ENCODE measurements at places on chromosomes 16 and 17. TPM values are rescaled to one million over a fixed set of nuclear protein-coding genes. Genes with fewer than 3 reads are reported as not detected.
A peak's percentile ranks its signal among the peaks of the same experiment; 100 is the strongest.

GRCh38 chr17:1643999-1644492 is 1.5 kb downstream of the SCARF1 start:
- no peak for DNase-seq

- DNase-seq: no peak
These were observed 1.4 kb upstream of the CD2BP2 start for GRCh38 chr16:30356401-30357084.

- no peak for DNase-seq
These were observed 24.4 kb downstream of the TBX21 start for GRCh38 chr17:47757386-47757785.

- no peak for DNase-seq
These were observed 24.9 kb downstream of the RARA start for GRCh38 chr17:40333781-40334448.

- DNase-seq: no peak
These were observed 13.9 kb downstream of the BRD7 start for GRCh38 chr16:50354629-50355456.

GRCh38 chr17:4232168-4232813 is 31.5 kb downstream of the ANKFY1 start:
- peak; percentile 11 for DNase-seq

DNA sequence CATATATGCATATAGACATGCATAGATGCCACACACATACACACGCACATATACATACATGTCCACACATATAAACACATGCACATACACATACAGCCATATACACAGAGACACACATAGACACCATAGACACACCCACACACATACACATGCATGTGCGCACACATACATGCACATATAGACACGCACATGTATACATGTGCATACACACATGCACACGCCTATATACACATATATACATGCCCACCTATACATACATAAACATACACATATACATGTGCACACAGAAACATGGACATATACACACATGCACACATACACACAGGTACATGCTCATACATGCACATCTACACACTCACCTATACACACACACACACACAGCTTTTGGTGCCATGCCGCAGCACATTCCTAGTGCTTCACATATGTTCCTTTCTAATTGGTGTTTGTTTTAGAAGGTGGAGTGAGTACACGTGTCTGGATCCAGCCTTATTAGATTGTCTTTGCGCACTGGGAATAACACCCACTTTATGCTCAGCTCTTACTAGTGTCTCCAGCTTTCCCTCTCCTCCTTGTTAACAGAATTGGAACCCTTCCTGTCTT is 198.0 kb downstream of the RPTOR start:
- no peak for DNase-seq

- no peak for DNase-seq
These were observed 47.1 kb downstream of the SPACA3 start for GRCh38 chr17:33038740-33039139.

DNA sequence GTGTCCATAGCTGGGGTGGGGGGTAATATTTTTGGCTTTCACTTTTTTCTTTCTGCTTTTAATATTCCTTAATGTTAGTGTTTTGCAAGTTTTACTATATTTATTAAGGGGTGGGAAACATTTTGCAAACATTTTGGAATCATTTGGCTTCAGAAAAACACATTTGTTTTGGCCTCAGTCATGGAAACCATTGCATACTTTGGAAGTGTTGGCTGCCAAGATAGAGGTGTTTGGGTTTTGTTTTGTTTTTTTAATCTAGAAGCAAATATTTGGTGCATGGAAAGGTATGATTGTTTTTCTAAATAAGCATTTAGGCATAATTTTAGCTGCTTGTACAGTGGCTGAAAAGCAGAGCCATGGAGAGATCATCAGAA is 243.3 kb downstream of the KATNIP start:
- no peak for DNase-seq

- no peak for DNase-seq
These were observed 2.3 kb downstream of the CCL17 start for GRCh38 chr16:57406881-57407280.

SPHK1 gene
- polyA plus RNA-seq: 21.4 TPM

FAM171A2 gene
- 2.3 TPM for polyA plus RNA-seq

TEKT5 gene
- polyA plus RNA-seq: not detected

CX3CL1 gene
- polyA plus RNA-seq: 0.02 TPM

VPS9D1 gene
- polyA plus RNA-seq: 15.6 TPM

KRTAP2-3 gene
- 1.4 TPM for polyA plus RNA-seq
